ENCODE measurements at places on chromosomes 2 and 18.

- no peak for DNase-seq
These were observed 518.3 kb downstream of the XIRP2 start for GRCh38 chr2:167406558-167406957.

DNA sequence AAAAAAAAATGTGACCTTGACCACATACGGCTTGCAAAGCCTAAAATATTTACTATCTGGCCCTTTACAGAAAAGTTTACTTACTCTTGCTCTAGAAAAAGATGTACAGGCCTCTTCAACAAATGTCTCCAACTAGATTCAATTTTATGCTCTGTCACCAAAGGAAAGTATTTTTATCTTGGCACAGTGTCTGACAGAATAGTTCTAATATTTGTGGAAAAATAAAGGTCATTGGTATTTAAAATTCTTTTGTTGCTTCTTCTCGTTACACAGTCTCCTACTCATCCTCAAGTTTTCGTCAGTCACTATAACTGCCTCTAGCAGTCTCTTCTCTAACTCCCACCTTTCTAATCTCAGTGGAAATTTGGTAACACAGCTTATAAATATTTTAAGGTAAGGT lies 1.4 kb downstream of the RBKS start:
- no peak for DNase-seq

- DNase-seq: no peak
These were observed 154.3 kb downstream of the SEPTIN10 start for GRCh38 chr2:109459485-109459884.

GRCh38 chr2:21646345-21646744 lies 522.6 kb downstream of the TDRD15 start:
- DNase-seq: no peak

- no peak for DNase-seq
These were observed 309.2 kb downstream of the NR4A2 start for GRCh38 chr2:156023229-156023869.

GRCh38 chr2:62229082-62229605 lies 33.2 kb downstream of the B3GNT2 start:
- DNase-seq: no peak

DNA sequence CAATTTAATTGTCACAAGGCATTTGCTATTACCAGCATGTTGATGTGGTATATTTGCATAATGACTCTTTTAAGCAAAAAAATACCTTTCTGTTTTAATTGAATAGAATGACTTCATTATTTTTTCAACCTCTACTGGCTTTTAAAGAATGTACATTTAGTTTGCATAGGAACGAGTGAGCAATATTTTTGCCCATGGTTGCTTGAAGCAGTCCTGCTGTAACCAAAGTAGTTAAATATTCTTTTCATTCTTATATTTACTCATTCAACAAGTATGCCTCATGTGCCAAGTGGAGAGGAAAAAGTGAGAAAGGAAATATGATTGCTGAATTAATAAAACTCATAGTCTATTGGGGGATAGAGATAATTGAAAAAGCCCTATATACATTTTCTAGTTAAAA lies 184.7 kb downstream of the DSEL start:
- peak; percentile 53 for DNase-seq

DNA sequence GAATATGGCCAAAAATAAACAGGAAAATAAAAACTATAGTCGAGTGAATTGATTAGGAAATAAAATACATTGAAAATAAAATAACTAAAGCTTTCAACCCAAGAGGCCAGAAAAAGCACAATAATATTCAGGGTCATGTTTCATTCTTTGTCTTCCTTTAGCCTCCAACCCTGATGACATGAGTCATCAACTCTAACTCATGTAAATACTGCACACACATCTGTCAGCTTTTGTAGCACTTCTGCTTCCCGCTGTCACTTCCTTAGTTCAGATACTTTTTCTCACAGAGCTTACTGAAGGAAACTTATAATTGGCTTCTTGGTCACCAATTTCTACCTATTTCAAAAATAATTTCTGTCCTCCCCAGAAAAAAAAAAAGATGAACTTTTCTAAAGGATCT lies 112.8 kb downstream of the UPP2 start:
- DNase-seq: no peak

Measured in NCI-H1048 (cell line).